Stimulated activated naive CD4-positive, alpha-beta T cell (primary cell): ENCODE measurements at places on chromosomes 1 and 21.

- no peak for DNase-seq
These were observed 67.6 kb upstream of the GUCA2B start for GRCh38 chr1:42085596-42085995.

GRCh38 chr1:155479205-155479604 is 83.4 kb downstream of the ASH1L start:
- no peak for DNase-seq

DNA sequence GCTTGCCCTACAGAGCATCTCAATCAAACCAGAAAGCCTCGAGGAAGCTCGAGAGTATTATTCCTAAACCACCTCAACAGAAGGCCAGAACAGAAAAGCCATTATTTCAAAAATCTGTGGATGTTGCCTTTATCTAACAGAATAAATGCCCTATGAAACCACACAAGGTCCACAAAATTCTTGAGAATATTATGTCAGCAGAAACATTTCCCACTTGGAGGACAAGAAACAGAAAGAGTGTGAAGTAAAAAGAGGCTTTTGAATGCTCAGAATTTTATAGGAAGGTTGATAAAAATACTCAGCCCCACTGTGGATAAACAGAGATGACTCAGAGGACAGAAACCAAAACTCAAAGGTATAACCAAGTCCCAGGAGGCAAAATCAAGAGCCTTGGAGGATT is 146.4 kb upstream of the LRRC7 start:
- no peak for DNase-seq

DNA sequence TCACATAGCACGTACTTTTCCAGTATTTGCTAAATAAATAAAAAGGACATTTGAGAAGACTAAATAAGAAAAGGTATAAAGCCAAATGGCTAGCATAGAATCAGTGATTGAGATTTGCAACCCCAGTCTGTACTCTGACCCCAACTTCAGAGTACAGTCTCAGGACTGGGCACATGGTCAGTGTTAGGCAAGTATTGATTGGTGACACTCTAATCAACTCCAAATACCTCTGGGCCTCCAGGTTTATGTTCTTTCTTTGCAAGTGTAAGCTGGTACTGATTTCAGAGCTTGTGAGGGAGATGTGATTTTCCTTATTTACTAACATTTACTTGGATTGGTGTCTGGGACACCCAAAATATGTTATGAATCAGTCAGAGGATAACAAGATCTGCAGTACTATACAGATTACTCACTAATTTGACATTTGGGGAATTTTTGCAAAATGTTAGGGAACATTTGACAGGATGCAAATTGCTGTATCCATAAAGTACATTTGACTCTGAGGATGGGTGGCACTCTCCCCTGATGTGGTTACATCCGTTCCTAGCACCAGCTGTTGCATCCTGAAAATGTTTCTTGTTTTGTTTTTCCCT is 34.2 kb downstream of the LMO4 start:
- no peak for DNase-seq

DNA sequence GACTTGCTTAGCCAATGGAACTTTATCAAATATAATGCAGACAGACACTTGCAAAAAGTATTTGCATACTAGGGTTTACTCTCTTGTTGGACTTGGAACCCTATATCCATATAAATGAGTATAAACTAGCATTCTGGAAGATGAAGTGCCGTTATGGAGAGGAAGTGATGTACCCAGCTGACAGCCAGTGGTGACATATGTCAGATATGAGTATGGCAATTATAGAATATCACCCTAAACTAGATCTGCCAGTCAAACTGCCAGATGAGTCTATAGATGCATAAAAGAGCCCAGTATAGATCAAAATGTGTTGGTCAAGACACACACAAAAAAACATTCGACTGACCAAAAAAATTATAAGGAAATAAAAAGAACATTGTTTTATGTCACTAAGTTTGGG is 739.3 kb downstream of the PLA2G4A start:
- no peak for DNase-seq

DNA sequence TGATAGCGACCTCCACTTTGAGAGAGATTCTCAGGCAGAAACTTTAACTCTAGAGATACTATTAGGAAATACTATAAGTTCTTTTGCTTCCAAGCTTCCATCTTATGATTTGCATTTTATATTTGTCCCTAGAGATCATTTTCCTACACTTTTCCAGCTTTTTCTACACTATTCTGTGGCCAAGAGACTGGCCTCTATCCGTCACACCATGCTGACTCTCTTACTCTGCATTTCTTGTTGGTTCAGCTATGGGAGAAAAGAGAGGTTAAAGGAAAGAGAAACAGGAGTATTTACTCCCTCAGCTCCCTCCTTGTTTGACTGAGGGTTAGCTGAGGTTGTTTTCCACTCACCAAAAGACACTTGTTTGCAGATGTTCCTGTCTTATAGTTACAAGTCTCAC is 665.6 kb upstream of the CXADR start:
- DNase-seq, result no peak

DNA sequence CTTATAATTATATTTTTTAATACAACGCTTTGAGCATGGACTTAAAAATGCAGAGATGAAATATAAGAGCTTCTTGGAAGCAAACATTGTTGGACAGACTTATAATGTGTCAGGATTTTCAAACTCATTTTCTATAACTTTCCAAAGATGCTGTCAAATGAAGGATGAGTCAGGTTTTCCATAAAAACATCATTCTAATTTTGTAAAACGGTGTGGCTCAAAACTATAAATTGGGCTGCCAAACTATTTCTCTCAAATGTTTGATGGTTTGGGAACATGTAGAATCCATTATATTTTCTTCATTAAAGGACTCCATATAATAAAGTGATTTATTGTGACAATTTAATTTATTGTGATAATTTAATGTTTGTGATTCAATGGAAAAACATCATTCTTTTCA is 511.2 kb downstream of the USP25 start:
- no peak for DNase-seq
